Fibroblast of skin of abdomen (primary cell): ENCODE measurements at places on chromosomes 2 and 18.

- DNase-seq: peak; percentile 77
Observed at GRCh38 chr2:29753671-29754444, 167.5 kb downstream of the ALK start.

- DNase-seq: no peak
Observed at GRCh38 chr18:22455425-22456115, 37.9 kb upstream of the CTAGE1 start.

DNA sequence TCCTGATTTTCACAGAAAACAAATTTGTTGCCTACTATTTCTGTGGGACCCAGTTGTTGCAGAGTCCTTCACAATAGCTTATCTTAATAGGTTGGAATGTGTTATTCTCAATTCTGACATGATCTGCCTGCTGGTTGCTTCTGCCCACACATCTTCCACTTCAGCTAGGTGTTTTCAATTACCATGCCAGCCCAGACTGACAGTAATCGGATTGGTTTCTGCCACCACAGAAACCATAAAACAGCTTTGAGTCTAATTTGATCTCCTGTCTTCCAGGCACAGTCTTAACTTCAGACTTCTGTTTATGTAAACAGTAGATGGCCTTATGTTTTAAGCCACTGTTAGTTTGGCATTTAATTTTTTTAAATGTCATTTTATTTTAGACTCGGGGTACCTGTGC lies 248.2 kb upstream of the RBMS1 start:
- DNase-seq: no peak

DNA sequence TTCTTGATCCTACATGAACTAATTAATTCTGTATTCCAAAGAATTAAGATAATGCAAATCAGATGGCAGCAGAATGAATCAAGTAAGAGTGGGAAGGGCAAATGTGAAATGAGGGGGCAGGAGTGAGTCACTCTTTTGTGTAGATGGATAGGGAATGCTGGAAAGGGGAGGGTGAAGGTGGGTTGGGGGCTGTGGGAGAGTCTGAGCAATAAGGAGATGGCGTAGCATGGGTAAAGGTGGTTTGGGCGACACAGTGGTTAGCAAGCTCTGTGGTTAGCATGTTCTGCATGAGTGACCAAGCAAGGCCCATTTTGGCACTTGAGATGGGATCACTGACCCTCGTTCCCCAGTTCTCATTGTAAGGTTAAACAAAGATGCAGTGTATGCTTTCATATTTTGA lies 20.4 kb downstream of the GPD2 start:
- peak; percentile 72 for DNase-seq

- no peak for DNase-seq
Observed at GRCh38 chr2:57867730-57868129, 178.9 kb upstream of the VRK2 start.

GRCh38 chr2:241201445-241202267 lies 13.2 kb downstream of the ANO7 start:
- no peak for DNase-seq

DNA sequence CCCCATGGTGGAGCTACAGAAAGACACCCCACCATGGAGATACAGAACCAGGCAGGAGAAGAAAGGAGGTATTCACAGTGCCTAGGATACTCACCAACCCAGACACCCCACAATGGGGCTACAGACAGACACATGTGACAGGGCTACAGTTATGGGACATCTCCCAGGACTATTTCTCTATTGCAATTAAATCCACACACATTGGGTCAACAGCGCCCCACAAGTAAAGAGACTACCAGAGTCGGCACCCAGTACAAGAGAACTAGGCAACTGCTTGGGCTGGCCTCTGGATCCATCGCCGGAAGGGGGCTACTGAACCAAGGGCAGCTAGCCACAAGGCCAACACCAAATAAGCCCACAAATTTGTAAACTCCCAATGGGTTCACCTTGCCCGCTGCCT lies 310.1 kb upstream of the NCKAP5 start:
- DNase-seq: no peak

DNA sequence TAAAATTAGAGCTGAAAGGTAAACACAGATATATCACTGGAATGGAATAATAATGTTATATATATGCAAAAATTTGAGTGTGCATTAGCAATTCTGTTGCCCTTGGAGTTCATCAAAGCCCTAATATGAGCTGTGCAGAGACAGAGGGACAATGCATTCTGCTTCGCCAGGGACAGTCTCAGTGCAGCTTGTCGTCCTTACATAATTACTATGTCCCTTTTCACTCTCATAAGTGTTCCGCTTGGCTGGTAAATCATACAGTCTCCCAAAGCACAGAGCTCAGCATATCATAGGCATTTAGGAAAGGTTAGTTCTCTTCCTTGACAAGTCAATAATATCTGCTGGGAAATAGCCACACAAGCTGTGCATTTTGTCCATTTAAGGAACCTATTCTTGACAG lies 30.7 kb downstream of the MAPK4 start:
- no peak for DNase-seq

DNA sequence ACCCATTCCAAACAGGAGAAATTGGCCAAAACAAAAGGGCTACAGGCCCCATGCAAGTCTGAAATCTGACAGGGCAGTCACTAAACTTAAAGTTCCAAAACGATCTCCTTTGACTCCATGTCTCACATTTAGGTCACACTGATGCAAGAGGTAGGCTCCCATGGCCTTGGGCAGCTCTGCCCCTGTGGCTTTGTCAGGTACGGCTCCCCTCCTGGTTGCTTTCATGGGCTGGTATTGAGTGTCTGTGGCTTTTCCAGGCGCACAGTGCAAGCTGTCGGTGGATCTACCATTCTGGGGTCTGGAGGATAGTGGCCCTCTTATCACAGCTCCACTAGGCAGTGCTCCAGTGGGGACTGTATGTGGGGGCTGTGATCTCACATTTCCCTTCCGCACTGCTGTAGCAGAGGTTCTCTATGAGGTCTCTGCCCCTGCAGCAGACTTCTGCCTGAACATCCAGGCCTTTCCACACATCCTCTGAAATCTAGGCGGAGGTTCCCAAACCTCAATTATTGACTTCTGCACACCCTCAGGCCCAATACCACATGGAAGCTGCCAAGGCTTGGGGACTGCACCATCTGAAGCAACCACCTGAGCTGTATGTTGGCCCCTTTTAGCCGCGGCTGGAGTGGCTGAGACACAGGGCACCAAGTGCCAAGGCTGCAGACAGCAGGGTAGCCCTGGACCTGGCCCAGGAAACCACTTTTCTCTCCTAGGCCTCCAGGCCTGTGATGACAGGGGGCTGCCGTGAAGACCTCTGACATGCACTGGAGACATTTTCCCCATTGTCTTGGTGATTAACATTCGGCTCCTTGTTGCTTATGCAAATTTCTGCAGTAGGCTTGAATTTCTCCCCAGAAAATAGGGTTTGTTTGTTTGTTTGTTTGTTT lies 28.7 kb downstream of the PARD6G start:
- DNase-seq: no peak

DNA sequence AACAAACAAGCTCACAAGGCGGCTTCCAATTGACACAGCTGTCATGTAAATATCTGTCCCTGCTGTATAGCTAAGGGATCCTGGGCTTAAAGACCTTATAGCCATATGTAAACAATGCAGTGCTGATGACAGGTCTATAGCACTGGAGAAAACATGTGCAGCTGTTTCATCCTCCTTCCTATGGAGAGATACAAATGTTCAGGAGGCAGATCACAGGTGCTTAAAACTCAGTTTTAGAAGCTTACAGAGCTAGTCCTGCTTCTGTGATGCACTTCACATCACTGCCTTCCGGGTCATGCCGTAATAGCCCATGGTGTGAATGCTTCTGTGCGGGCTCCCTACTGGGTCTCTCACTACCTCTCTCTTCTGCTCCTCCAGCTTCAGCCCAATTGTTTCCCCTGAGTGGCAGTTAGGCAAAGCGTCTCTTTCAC lies 262.4 kb upstream of the CHST9 start:
- no peak for DNase-seq

DNA sequence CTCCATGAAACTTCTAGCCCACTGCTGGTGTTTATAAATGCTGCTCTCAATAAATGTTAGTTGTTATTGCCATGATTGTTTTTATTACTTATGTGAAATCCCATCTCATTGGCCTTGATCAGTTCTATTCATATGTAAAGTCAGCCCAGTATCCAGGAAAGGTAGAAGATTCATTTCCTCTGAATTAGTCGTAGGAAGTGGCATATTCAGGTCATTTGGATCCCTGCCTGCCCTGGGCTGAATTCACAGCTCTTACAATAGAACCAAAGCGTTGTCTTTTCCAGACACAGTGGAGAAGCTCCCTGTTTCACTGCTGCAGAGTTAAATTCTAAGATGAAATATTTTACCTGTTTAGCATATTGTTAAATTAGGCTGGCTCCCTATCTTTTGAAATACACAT lies 70.3 kb downstream of the MAIP1 start:
- DNase-seq: peak; percentile 29

DNA sequence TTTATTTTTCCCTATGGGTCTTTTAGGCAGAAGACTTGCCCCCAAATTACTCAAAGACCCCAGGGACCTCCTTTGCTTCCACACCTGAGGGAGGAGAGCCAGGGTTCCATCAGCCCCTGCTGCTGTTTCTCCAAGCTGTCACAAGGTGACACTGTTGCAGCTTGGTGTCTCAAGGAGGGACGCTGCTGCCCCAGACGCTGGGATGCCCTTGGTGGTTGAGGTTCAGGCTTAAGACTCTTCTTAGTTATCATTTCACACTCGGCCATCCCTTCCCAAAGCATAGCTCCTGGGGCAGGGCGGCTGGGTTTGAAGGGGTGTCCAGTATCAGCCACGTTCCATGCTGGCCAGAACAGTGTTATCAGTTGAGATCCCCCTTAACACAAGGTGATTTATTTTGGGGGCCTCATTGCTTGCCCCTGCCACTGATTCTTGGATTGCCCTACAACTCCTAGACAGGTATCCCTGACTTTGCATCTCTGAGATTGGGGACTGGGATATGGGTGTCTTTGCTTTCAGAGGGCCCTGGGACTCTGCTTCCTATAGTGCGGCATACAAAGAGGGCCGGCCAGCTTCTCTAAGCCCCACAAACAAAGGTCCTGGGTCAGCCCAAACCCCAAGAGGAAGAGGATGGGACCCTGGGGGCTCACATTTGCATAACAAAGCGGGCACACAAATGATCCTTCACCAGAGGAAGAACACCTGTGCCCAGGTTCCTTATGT lies 22.7 kb downstream of the GPR55 start:
- DNase-seq: peak; percentile 62

DNA sequence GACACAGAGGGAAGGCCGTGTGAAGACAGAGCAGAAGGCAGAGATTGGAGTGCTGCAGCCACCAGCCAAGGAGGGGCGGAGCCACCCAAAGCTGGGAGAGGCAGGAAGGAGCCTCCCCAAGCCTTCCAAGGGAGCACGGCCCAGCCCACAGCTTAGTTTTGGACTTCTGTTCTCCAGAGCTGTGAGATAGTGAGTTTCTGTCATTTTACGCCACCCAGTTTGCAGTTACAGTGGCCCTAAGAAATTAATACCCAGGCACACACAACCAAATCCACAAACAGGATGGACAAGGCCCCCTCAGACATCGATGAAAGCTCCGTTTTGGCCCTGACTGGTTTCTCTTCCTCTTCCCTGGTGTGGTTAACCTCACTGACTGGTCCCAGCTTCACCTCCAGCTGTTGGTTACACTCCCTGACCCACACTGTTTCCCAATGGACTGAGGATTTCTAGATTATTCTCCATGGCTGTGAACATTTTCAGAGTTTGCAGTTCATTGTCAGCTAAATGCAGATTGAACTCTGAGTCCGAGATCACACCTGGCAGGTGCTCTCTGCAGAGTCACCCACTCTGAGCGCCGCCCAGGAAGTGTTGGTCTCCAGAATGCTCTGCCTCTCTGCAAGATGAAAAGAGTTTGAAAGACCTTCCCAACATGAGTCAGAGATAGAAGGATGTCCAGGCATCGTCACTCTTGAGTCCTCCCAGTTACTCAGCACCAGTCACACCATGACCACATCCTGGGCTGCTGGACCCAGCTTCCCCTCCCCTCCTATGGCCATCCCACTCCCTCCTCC lies 100.2 kb downstream of the TWIST2 start:
- DNase-seq: peak; percentile 89
